SJCRH30 (cell line): ENCODE measurements at places on chromosomes 2 and 18.
A peak's percentile ranks its signal among the peaks of the same experiment; 100 is the strongest.

GRCh38 chr2:6749962-6750361 lies 115.7 kb downstream of the CMPK2 start:
- DNase-seq, result no peak

- DNase-seq, result no peak
These were observed 75.6 kb upstream of the APCDD1 start for GRCh38 chr18:10378688-10379420.

DNA sequence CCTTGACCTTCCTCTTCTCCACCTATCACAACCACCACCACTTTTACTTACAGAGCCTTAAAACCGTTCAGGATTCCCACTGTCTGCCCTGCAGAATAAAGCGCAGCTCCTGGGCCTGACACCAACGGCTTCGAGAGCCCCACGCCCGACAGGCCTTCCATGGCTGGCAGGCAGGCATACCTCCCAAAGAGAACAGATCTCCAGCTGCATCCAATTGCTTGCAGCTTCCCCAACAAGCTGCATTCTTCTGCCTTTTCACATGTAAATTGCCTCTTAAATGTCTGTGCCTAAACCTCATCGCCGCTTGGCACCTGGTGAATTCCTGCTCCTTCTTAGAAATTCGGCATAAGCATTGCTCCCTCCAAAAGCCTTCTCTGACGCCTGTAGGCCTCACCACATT lies 31.5 kb upstream of the FAM124B start:
- no peak for DNase-seq

DNA sequence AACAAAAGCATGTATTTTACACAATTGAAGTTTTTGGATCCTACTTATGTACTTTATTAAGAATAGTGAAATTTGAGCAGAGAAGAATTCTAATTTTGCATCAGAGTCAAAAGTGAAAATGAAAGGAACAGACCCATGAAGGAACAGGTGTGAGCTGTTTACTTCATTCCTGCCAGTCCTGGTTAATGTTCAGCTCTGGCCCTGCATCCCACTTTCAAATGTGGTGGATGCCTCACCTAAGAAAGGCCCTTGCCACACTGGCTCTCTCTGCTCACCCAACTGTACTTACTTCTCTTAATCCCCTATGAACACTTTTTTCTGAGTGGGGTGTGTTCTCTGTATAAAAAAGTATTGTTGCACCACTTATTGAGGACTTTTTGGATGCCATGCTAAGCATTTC lies 22.2 kb downstream of the FAM110C start:
- DNase-seq, result no peak

DNA sequence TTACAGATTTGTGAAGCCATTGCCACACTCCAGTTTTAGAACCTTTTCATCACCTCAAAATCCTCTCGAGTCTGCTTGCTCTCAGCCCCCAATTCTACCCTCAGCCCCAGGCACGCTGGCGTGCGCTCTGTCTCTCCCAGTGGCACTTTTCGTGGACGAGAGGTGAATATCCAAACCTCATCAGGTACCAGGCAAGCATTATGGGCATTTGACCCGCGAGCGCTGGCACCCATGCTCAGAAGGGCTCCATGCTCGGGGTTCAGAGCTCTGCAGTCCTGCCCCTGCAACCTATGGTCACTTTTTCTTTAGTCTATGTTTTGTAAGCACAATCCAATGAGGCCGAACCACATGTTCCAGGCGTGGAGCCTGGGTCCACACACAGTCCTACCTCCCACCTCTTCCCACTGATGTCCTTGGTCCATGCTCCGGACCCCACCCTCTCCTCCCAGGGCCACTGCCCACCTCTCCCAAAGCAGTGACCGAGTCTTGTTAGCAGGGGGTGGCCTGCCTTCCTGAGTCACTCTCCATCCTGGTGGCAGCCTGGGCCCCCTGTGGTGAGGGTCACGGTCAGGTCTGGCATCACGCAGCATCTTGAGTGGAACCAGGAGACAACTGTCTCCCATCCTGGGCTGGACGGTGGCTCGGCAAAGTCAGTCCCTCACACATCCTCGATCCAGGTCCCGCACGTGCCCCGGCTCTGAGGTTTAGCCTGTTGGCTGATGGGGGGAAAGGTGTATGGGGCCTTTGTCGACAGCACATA lies 256.9 kb downstream of the NDUFA10 start:
- DNase-seq, result no peak

GRCh38 chr2:13135856-13136255 lies 419.1 kb downstream of the TRIB2 start:
- DNase-seq, result no peak

DNA sequence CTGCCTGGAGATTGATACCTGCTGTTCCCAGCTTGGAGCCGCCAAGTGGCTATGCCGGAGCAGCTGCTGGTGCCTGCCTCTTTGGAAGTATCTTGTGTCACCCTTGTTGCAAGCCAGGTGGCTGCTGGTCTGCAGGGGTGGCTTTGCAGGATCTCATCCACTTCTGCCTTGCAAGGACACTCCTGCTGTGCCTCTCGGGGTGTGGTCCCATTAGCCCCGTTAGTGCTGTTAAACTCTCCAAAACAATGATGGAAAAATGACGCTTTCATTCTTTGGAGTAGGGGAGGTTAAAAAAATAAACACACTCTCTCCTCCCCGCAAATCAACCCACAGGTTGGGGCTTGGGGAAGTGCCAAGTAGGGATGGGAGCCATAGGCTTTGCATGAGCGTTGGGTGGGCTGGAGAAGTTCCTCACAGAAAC lies 352.8 kb downstream of the RNF144A start:
- no peak for DNase-seq

GRCh38 chr18:1665079-1665478 lies 760.4 kb downstream of the ADCYAP1 start:
- no peak for DNase-seq

- DNase-seq, result peak; percentile 19
These were observed 2.8 kb downstream of the CYTIP start for GRCh38 chr2:157441072-157441454.

- no peak for DNase-seq
These were observed 3.7 kb upstream of the KIF1A start for GRCh38 chr2:240823449-240824336.

DNA sequence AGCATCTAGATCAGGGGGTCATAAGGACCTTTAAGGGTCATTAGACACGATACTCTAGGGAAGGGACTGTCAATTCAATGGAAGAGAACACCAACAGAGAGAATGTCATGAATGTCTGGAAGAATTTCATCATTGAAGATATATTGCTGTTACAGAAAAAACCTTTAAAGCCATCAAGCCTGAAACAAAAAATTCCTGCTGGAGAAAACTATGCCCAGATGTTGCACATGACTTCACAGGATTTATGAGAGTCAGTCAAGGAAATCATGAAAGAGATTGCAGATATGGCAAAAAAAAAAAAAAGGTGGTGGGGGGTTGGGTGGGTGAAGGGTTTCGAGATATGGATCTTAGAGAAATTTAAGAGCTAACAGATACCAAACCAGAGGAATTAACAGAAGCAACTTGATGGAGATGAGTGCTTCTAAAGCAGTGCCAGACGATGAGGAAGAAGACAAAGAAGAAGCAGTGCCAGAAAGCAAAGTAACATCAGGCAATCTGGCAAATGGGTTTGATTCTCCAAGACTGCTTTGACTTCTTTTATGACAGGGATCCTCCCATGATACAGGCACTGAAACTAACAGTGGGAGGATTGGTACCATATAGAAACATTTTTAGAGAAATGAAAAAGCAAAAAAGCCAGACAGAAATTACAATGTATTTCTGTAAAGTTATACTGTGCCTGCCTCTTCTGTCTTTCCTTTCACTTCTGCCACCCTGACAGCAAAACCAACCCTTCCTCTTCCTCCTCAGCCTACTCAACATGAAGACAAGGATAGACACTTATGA lies 28.5 kb downstream of the MAP4K3 start:
- DNase-seq, result no peak

DNA sequence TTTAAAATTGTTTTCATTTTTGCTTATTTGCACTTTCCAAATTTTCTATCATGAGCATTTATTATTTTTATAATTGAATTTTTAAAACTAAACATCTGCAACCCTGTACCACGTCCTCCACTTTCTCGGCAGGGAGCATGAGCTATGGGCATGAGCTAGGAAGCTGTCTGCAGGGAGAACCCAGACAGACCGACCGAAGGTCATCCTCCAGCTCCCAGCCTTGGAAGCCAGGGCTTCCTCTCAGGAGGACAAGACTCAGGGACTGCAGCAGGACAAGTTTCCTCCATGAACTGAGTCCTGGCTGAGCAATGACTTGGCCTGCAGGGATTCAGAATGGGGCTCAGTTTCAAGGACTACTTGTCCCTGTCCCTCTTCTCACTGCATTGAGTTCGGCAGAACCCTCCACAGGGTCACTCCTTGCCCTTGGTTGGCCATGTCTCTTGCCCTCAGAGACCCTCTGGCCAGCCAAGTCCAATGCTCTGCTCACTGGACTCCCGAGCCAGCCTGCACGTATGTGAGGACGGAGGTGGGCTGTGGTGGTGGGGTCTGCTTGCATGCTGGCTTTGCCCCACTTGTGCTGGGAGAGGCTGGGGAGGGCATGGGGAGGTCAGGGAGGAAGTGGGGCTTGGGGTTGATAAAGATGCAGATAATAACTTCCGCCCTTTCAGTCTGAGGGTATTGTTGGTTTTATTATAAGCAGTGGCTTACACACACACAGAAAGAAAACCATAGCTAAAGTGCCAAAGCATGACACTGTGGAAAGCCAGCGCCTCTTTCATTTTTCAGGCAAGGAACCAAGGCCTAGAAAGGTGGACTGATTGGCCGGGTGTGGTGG lies 6.6 kb downstream of the NMUR1 start:
- DNase-seq, result no peak

- DNase-seq, result no peak
These were observed 2.9 kb upstream of the TNP1 start for GRCh38 chr2:216862628-216863398.

GRCh38 chr2:33503002-33503401 lies 26.6 kb downstream of the RASGRP3 start:
- DNase-seq, result no peak

DNA sequence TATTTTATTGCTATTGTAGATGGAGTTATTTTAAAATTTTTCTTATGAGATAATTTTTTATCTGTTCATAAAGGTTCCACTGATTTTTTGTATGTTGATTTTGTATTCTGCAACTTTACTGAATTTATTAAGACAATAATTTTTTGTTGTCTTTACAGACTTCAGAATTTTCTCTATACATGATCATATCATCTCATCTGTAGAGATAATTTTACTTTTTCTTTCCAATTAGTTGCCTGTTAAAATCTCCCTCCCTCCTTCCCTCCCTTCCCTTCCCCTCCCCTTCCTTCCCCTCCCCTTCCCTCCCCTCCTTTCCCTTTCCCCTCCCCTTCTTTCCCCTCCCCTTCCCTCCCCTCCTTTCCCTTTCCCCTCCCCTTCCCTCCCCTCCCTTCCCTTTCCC lies 378.1 kb downstream of the SOCS6 start:
- DNase-seq, result no peak

DNA sequence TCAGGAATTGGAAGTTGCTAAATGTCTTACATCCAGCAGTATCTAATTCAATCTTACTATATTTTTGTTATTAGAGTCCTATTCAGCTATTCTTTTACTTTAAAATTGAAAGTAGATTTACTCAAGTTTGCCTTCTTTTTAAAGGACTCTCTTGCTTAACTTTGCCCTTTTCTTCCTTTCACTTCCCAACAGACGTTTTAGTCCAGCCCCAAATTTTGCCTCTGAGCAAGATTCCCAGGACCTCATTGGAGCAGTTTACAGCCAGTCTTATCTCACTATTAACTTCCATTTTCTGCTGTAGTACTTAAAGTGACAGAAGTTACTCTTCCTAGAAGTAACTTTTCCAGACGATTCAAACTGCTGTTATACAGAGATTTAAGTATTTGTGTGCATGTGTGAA lies 1.7 kb upstream of the PRKD3 start:
- no peak for DNase-seq

GRCh38 chr2:37301408-37301807 lies 23.2 kb downstream of the PRKD3 start:
- DNase-seq, result no peak

DNA sequence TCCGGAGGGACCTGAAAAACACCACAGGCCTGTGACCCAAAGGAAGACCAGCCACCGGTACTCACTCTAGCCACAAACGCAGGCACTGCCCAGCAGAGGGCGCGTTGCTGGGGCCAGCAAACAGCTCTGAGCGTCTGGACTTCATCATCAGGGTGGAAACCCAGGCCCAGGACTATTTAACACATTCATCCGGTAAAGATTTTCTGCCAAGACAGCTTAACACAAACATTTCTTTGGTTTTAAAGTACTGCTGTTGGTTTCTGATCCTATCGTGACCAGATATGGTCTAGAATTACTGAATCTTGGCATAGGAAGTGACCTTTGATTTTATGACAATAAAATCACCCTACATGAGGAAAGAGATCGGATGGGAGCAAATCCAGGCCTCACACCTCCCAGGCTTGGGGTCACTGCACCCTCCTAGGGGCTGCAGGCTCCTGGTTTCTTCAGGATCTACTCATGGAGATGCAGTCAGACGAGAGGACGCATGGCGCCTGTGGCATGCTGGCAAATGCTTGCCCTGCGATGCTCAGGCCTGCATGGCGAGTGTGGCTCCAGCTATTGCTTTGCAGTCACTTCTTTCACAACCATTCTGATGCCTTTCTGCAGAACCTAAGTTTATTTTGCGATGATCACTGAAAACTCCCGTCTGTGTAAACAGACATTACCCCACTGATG lies 130.4 kb downstream of the COL4A4 start:
- peak; percentile 21 for DNase-seq

- no peak for DNase-seq
These were observed 65.6 kb upstream of the FZD7 start for GRCh38 chr2:201968050-201968449.

DNA sequence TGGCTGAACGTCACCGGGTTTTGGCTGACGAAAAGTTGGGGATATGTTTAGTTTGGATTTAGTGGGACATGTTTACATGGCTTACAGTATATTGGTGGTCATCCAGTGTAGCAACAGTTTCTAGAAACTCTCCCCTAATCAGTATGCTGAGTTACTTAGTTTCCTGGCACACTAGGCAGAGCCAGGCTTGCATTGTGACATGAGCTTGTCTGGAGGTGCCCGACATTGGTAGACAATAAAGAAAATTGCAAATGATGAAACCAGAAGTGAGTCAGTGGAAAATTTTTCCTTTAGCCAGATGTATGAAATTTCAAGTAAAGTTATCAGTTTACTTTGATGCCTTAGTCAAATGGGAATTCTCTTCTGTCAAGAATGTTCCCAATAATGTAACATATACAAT lies 276.1 kb downstream of the RDH14 start:
- DNase-seq, result no peak

DNA sequence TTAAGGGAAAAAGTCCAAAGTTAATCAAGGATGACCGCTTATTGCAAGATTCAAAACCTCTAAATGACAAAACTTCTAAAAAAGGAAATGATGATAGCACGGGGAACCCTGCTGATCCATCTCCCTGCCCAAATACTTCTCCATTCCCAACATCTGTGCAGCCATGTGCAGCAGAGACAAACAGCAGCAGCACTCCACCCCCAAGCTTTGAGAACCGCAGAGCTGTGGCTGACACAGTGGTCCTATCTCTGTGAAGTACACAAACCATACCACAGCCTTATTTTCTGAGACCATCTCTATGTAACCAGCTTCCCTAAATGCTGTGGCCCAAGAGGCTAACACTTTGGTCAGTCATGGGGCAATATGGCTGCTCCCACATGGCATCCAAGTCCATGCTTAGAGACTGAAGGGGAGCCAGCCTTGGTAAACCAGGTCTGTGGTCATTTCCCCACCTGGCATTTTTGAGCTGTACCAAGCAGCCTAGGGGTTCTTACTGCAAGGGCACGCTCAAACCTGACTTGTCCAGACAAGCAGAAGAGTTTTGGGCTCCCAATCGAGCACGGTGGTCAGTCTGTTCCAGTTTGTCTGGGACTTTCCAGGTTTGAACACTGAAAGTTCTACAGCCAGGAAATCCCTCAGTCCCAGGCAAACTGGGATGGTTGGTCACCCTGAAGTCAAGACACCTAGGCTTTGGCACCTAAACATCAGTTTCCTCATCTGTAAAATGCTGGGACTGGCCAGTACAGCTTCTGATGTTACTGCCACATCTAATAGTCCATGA lies 17.1 kb upstream of the NFE2L2 start:
- DNase-seq, result no peak
